ENCODE measurements at places on chromosomes 4 and X. TPM values are rescaled to one million over a fixed set of nuclear protein-coding genes. Genes with fewer than 3 reads are reported as not detected.

- no peaks in the 10 kb centered on the region for H3K36me3 ChIP-seq
- peak within 1 kb of the TSS; percentile 58 for H3K27ac ChIP-seq
- no peaks in the 10 kb centered on the region for H3K27me3 ChIP-seq
These were observed at the start of gene SEL1L3 for GRCh38 chr4:25862411-25863346. SEL1L3 (minus strand) TSS chr4:25862988; CDS start chr4:25862836, 152 bp downstream.

DNA sequence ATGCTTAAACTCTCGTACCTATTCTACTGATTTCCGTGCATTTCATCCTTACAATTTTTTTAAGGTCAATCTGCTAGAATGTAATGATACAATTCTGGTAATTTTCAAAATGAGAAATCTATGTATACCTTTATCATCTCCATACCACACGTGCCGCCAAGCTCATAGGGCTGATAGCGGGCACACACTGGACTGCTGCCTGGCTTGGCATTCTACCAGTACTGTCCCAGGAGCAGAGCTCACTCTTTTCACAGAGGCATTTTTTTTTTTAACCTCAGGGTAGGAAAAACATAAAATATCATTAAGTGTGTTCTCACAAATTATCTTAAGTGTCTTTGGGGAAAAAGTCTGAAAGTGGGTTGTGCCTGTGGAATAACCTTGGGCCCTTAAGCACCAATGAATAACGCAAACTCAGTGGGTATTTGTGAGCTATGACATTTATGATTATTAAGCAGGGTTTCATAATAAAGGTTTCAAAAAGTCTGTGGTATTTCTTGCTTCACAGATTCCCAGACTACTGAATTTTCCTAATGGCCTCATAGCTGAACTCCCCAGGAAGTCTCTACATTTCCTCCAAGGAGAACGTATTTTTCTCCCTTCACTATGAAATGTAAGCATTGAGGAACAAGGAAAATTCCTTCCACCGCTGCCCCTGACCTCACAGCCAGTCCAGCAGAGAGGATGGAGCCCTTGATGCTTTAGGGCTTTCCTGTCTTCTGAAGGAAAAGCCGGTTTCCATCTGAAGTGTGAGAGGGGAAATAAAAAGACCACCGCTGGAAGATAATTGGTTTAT is 125.2 kb downstream of the ELOVL6 start:
- DNase-seq = no peak
- no peak overlapping the region for H3K27ac ChIP-seq
- H3K4me3 ChIP-seq = no peak overlapping the region
- no peaks in the 10 kb centered on the region for H3K27me3 ChIP-seq
- H3K36me3 ChIP-seq = no peaks in the 10 kb centered on the region
- H3K4me1 ChIP-seq = no peaks in the 10 kb centered on the region

DNA sequence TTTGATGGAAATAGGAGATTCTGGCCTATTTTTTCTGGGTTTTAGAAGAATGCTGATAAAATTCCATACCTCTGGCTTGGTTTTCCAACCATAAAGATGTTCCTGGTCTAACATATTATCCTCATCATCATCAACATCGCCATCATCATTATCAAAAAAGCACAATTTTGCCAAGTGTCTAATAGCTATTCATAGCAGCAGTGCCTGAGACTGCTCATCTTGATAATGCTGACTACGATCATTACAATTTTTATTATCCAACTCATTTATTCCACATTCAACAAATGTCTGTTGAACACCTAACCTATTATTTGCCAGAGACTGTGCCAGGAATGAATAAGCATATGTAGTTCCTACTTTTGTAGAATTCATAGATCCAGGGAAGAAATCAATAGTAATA is 303.5 kb upstream of the GATB start:
- H3K4me1 ChIP-seq = peaks cover 14% of the 10 kb centered on the region
- no peaks in the 10 kb centered on the region for H3K27me3 ChIP-seq

NR0B1 gene
- total RNA-seq = not detected

GRCh38 chr4:53695540-53696463 is 104.5 kb upstream of the LNX1 start:
- DNase-seq = no peak
- H3K27ac ChIP-seq = no peak overlapping the region
- H3K36me3 ChIP-seq = no peaks in the 10 kb centered on the region
- H3K27me3 ChIP-seq = no peaks in the 10 kb centered on the region

GRCh38 chr4:127533028-127533700 is 99.6 kb upstream of the INTU start:
- no peaks in the 10 kb centered on the region for H3K4me1 ChIP-seq
- no peaks in the 10 kb centered on the region for H3K36me3 ChIP-seq
- no peak overlapping the region for H3K27ac ChIP-seq
